ENCODE measurements at places on chromosomes 13 and 19. TPM values are rescaled to one million over a fixed set of nuclear protein-coding genes. Genes with fewer than 3 reads are reported as not detected.

DNA sequence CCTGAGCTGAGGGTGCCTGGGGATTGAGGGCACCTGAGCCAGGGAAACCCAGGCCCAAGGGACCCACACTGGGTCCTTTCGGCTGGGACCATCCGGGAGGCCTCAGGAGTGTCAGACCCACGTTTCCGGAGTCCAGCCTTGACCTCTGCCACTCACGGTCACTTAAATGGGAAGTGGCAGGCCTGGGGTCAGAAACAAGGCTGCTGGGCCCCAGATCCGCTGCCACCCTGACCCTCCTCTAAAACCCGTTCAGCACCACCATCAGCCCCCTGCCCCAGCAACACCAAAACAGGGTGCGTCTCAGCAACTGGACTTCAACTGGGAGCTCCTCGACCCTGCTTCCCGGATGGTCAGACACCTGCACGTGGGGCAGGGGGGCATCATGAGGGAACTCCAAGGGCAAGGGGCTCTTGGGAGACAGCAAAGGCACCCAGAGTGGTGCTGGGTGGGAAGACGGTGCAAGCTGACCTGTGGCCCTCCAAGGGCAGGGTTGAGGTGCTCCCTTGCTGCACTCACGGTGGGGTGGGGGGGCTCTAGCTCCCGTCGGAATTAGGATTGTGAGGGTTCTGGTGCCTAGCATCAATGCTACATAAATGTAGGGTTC is 1.2 kb upstream of the PLPP2 start:
- H3K4me3 ChIP-seq = no peak overlapping the region
- peaks cover 7% of the 10 kb centered on the region for H3K4me1 ChIP-seq
- no peaks in the 10 kb centered on the region for H3K36me3 ChIP-seq

- no peaks in the 10 kb centered on the region for H3K4me1 ChIP-seq
- DNase-seq = peak; percentile 50
- H3K27me3 ChIP-seq = peaks cover 10% of the 10 kb centered on the region
Observed at GRCh38 chr19:50978772-50979390, 4.8 kb downstream of the KLK7 start.

Gene NFIX
- 0.20 TPM for total RNA-seq

Gene ARL11
- total RNA-seq = 0.49 TPM

DNA sequence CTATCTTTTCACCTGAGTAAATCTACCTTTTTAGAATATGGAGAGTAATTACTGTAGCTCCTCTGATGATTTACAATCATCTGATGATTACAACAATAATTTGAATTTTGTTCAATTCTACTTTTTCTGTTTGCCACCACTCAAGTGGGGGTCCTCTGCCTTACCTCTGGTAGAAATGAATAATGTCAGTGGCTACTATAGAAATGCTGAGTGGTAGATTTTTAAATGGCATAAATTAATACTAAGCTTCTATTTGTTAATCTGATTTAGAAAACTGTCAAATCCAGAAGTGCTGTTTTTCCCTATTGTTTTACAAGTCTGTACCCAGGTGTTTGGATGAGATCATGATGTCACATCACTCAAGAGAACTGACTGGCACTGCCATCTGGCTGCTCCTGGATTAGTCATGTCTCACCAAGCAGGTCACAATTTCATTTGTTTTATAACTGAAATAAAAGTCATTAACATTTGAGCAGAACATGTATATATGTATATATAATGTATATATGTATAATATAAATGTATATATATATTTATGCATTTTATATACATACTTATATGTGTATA is 494.8 kb downstream of the TBC1D4 start:
- H3K4me3 ChIP-seq = no peak overlapping the region
- H3K27me3 ChIP-seq = no peaks in the 10 kb centered on the region
- H3K36me3 ChIP-seq = no peaks in the 10 kb centered on the region
- H3K4me1 ChIP-seq = no peaks in the 10 kb centered on the region
- no peak overlapping the region for H3K27ac ChIP-seq

Gene PDX1
- total RNA-seq = not detected

Gene ZNF578
- total RNA-seq = 28.0 TPM
